ENCODE measurements at places on chromosomes 2 and 18.

DNA sequence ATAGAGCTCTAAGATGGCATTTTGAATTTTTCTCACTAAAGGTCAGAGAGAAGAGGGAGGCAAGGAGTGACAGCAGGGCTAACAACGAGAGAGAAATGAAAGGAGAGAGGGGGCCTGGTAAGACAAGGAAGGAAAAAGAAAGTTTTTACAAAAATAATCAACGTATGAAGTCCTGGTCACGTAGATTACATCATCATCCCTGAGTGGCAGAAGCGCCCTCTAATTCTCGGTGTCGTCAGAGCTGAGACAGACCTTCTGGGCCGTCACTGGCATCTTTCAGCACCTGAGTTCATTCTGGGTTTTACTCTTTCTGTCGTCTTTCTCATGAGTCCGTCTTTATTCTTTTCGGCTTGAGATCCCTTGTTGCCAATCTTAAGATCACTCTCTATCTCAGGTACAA lies 329.8 kb downstream of the ALK start:
- no peak for DNase-seq

DNA sequence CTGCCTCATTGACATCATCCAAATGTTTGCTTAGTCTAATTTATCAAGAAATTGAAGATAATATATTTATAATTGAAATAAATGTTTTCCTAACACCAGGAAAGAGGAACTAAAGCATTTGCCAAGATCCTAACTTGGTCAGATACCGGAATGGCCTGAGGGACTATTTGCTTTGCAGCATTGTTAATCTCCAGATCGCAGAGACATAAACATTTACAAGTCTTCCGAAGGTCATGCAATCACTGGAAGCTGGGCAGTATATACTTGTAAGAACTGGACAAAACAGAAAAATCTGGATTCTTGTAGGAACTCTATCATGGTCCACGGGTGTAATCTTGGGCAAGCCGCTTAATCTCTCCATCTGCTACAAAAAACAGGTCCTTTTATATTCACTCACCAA lies 42.2 kb downstream of the CYBRD1 start:
- no peak for DNase-seq

DNA sequence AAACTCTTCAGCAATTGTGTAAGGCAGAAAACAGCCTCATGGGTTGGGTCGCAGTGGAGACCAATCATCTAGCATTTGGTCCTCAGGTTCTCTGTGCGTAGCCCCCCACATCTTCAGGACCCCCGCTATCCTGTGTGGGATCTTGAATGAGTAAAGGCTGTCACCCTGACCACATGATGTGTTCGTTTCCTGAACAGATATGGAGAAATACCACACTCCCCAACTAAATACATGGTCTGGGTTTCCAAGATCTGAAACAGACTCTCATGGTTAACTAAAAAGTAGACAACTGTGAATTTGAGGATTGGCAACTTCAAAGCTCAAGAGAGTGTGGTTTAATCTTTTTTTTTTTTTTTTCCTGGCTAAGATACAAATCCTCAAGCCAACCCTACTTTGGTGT lies 23.2 kb downstream of the DOCK10 start:
- DNase-seq, result no peak

GRCh38 chr2:160332318-160332717 lies 132.2 kb upstream of the ITGB6 start:
- no peak for DNase-seq

DNA sequence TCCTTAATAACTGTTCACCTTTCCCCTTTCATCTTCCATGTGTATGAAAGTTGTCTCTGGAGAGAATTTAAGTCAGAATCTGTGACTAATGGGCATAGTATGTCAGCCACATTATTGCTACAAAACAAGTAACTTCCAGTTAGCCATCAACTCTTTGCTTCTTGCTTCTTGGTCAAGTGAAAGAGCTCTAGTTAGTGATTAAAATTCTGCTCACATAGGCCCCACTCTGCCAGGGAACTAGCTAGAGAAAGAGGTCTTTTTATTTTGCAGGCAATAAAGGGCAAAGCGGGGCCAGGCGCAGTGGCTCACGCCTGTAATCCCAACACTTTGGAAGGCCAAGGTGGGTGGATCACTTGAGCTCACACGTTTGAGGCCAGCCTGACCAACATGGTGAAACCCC lies 64.6 kb downstream of the COLEC12 start:
- DNase-seq, result no peak

GRCh38 chr18:58887613-58887963 lies 22.9 kb downstream of the ZNF532 start:
- no peak for DNase-seq

- peak; percentile 51 for DNase-seq
Measured at GRCh38 chr18:62249478-62250097, 62.5 kb downstream of the RELCH start.
